ENCODE measurements at places on chromosomes 3 and 15.

DNA sequence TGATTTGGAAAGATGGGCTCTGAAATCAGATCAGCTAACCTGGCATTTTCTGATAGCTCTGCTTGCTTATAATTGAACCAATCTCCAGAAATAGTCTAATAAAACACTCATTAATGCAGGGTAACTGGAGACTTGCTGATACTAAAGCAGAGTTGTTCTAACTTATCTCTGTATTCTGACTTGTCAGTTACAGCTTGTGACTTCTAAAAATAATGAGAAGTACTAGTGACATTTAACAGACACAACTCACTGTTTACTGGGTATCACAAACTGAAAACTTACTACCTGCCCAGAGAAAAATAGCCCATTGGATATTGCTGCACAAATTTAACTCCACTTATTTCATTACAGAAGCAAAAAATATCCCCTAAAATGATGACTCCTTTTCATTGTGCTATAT, 24.0 kb upstream of the TRPM7 start:
- DNase-seq = no peak

GRCh38 chr3:79973917-79974595, 206.3 kb upstream of the ROBO1 start:
- no peak for DNase-seq

- DNase-seq = no peak
These were observed 82.9 kb downstream of the CYP19A1 start for GRCh38 chr15:51255533-51255932.

- DNase-seq = no peak
These were observed 425.9 kb upstream of the TGFBR2 start for GRCh38 chr3:30180310-30181177.

- DNase-seq = no peak
These were observed 2.8 kb downstream of the ACTL6A start for GRCh38 chr3:179565496-179565895.

DNA sequence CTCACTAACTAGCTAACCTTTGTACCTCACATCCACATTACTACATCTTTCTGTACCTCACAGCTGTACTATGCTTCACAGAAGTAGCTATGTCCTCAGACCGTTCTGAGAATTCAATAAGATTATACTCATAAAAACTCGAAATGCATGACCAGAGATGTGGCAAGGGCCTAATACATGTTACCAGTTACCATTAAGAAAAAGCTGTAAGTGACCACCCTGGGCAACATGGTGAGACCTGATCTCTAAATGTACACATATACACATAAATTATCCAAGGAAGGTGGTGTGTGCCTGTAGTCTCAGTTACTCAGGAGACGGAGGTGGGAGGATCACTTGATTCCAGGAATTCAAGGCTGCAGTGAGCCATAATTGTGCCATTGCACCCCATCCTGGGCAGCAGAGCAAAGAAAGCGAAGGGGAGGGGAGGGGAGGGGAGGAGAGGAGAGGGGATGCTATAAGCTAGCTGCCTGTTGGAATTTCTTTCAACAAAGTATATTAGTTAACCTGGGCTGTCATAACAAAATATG, 482.6 kb upstream of the ZNF717 start:
- no peak for DNase-seq

DNA sequence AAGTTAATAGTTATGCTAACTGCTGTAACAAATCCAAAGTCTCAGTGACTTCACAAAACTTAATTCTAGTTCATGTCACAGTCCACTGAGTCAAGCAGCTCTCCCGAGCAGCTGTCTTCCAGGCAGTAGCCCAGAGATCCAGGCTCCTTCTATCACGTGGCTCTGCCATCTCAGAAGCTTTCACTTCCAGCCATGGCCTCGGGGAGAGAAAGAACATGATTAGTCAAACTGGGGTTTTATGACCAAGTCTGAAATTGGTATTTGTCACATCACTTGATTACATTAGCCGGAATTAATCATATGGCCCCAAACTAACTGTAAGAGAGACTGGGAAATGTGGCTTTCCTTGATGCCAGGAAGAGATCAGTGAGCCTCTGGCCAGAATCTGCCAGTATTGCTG, 70.2 kb upstream of the DGKG start:
- no peak for DNase-seq

- DNase-seq = no peak
These were observed 20.5 kb downstream of the GASK1A start for GRCh38 chr3:42999632-43000031.

DNA sequence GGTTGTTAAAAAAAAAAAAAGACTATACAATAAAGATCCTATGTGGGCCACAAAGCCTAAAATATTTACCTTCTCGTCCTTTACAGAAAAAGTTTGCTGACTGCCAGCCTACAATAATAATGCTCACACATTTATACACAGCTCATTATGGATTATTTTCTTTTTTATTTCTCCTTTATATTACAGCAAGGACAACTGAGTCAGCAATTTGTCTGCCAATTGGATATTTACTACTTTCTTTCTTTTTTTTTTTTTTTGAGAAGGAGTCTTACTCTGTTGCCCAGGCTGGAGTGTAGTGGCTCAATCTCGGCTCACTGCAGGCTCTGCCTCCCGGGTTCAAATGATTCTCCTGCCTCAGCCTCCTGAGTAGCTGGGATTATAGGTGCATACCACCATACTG, 142.2 kb downstream of the EBLN2 start:
- no peak for DNase-seq

- peak; percentile 62 for DNase-seq
These were observed 581 bp downstream of the IP6K1 start for GRCh38 chr3:49785565-49786356.

- no peak for DNase-seq
These were observed 272.9 kb downstream of the TBC1D5 start for GRCh38 chr3:17469520-17469919.

GRCh38 chr3:166473501-166473900, 636.3 kb upstream of the BCHE start:
- no peak for DNase-seq

DNA sequence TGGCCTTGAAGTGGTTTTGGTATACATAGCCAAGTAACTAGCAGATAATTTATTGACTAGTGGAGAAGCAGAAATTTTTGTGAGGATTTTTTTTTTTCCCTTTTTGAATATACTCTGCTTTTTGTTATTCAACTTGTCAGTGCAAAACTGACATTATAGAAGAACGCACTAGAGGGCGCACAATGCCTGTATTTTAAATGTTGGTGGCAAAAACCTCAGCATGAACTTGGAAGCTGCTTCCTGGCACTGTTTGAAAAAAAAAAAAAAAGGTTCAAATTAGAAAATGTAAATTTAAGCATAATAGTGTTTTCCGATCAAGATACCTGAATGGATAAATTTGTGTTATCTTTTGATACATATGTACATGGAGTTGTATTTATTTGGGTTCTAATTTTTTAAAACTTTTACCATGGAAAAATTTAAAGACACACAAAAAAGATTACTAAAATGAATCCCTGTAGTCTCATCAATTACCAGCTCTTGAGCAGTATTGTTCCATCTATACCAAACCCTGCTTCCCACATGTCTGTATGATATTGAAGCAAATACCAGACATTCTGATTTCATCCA, 56.0 kb downstream of the SLC25A26 start:
- DNase-seq = peak; percentile 88

- DNase-seq = no peak
These were observed 20.5 kb upstream of the ABHD2 start for GRCh38 chr15:89067751-89068150.

- DNase-seq = no peak
These were observed 31.3 kb upstream of the BFSP2 start for GRCh38 chr3:133368371-133369067.

DNA sequence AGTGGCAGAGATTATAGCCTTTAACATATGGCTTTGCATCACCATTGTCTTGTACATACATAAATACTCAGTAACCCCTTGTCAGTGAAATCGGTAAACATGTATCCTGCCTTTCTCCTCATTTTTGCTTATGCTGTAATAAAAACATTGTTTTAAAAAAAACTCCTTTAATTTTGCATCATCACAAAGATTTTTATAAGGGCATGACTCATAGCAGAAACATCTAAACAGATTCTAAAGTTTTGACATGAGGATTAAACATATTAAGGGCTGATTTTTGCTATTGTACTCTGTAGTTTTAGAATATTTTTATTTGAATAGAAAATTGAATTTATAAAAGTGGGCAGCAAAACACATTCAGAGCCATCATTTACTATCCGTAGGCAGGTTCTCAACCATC, 275.9 kb downstream of the ZIC4 start:
- no peak for DNase-seq

DNA sequence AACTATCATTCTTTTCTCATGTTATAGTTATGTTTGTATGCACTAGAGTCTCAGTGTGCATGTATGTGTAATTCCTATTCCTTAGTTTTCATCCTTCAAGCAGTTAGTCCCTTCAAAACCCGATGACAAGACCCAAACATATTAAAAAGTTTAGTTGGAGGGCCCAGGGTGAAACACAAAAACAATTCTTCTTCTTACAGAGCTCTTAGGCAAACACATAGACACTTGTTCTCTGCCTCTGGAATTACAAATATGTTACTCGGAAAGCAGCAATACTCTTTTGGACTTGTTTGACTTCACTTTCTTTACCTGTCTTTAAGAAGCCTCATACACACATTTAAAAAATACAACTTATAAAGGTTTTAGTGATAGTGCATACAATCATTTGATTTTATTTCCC, 763 bp upstream of the CNTN6 start:
- DNase-seq = no peak

- DNase-seq = peak; percentile 25
These were observed 6.5 kb downstream of the CCDC33 start for GRCh38 chr15:74242441-74243185.

- DNase-seq = no peak
These were observed 8.7 kb downstream of the STRA6 start for GRCh38 chr15:74193905-74194304.

DNA sequence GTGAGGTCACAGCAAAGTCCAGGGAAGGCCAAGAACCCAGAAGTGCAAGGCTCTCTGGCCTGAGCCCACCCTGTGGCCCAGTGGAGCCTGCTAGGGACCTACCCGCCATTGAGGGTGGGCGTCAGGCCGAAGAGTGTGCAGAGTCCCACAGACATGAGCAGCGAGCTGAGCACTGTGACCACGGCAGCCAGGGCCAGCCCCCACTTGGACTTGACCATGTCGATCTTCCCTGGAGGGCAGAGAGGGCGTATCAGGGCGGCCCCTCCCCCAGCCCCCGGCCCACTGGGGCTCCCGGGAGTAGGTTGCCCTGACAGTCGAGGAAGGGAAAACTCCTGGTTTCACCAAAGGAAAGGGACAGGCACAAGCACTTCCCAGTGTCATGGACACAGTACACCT, 44.6 kb downstream of the PTPN23 start:
- no peak for DNase-seq

DNA sequence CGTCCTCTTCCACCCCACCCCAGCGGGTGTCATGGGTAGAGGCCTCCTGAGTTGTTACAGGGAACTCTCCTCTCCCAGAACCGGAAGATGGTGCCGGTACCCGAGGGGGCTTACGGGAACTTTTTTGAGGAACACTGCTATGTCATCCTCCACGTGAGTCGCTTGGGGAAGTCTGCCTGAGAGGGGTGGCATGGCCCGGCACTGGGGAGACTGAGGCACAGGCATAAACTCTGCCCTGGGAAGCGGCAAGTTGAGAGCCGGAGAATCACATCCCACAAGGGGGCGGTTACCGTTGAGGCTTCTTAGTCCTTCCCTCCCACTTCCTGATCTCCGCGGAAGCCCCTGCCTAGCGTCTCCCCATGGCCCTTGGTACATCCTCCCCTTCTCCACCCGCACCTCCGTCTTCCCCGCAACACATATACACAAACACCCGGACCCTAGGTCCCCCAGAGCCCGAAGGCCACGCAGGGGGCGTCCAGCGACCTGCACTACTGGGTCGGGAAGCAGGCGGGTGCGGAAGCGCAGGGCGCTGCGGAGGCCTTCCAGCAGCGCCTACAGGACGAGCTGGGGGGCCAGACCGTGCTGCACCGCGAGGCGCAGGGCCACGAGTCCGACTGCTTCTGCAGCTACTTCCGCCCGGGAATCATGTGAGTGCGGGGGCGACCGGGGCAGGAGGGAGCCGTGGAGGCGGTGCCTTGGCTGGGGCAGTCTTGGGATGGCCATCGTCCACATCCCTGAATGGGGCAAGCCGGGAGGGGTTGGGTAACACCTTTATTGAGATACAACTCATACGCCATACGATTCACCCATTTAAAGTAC, 3.4 kb downstream of the VILL start:
- peak; percentile 76 for DNase-seq

- DNase-seq = peak; percentile 24
These were observed 298.1 kb downstream of the ADAMTS17 start for GRCh38 chr15:100043692-100044091.

- no peak for DNase-seq
These were observed 12.1 kb downstream of the SENP8 start for GRCh38 chr15:72130272-72130671.

DNA sequence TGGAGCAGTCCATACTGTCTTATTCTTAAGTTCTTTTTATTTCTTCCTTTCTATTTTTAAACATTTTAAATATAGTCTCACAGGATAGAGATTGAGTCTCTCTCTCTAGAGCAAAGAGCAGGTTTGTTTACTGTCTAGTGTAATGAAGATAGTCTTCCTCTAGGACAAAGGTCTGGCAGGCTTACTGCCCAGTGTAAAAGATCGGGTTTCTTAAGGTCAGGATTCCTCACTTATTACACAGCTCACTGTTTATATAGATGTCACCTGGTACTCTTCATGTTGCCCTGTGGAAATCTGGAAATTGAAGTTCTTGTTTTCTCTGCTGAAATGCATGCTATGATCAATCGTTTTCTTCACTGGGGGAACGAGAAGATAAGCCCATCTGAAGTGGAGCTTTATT, 76.0 kb downstream of the ZBBX start:
- no peak for DNase-seq

GRCh38 chr15:94970096-94970495, 738.7 kb downstream of the MCTP2 start:
- DNase-seq = no peak

GRCh38 chr3:25002052-25002451, 426.0 kb upstream of the RARB start:
- no peak for DNase-seq

- DNase-seq = no peak
These were observed 53.1 kb downstream of the MESD start for GRCh38 chr15:80936288-80937078.

All from endothelial cell of umbilical vein (primary cell).